EL (cell line): ENCODE measurements at places on chromosomes 2 and 18.

DNA sequence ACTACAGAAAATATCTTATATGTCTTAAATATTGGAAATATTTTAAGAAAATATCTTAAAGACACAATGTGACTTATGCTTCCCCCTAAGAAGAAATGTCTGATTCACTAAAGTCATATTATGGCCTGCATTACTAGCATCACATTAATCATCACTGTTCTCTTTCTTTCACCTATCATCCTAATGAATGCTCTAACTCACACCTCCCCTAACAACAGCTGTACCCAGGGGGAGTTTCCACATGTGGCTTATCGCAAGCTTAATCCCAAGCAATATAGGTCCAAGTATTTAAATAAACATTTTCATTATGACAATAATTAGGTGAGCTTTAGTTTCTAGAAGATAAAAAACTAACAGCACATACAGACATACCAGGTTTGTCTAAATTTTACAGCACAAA lies 39.6 kb downstream of the REV1 start:
- DNase-seq, result no peak

- no peak for DNase-seq
These were observed 86.2 kb upstream of the SPATS2L start for GRCh38 chr2:200220251-200220650.

GRCh38 chr2:234770031-234770506 lies 181.7 kb upstream of the SH3BP4 start:
- DNase-seq, result no peak

- DNase-seq, result no peak
These were observed 31.3 kb upstream of the PXDN start for GRCh38 chr2:1775511-1776035.

DNA sequence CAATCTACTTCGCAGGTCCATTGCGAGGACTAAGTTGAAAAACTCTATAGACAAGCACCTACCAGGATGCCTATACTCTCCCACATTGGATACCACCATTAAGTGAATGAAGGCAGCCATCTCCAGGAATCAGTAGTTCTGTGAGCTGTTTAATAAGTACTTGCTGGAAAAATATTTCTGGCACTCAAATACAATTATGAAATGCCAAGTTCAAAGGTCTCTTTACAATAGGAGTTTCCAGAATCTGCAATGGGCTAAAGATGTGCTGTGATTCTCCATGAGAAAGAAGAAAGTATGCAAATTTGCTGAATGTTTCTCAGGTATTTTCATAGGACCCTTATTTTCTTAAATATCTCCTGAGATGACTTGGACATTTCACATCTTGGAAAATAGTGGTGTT lies 103.0 kb downstream of the AP1S3 start:
- peak; percentile 9 for DNase-seq

GRCh38 chr2:143505542-143505941 lies 376.3 kb downstream of the ARHGAP15 start:
- peak; percentile 11 for DNase-seq

GRCh38 chr2:70554338-70554892 lies 789 bp upstream of the TGFA start:
- no peak for DNase-seq

DNA sequence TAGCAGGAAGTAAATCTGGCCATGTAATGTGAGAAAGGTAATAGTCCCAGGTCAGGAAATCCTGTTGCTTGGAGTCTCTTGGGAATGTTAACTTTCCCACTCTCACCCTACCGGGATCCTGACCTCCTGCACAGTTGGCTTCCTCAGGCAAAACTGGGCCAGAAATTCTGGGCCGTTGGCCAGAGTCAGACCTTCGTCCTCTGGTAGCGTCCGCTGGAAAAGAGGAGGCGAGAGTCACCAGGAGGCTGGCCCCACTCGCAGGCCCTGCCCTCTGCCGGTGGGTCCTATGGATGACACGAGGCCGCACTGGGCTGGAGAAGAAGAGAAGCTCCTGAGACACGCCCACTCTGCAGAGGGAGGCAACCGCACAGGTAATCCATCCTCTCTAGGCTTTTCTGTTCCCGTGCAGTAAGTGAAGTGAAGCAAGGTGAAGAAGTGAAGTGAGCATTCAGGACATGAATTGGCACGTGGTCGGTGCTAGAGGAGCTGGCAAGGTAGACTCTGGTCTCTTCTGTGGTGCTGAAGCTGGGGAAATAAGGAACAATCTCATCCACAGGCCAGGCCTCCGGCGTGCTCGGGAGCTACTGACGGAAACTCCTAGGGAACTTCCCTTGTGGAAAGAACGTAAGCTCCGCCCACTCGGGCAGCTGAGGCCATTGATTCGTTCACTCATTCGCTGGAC lies 182.7 kb upstream of the GLI2 start:
- DNase-seq, result peak; percentile 47

DNA sequence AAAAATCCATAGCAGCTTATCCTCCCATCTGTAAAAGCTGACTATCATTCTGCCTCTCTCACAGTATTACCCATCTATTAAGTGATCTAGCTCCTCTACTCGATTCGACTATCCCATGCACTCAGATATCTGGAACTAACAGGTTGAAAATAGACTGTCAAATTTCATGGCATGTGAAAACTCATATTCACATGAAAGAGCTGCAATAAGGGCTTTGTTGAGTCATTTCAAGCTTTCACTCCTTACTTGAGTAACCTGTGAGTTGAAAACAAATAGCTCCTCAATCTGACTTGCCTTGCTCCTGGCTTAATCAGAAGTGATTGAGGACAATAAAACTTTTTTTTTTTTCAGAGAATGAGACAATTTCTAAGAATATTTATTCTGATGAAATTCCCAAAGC lies 192.4 kb upstream of the ERBB4 start:
- no peak for DNase-seq

- DNase-seq, result no peak
These were observed 109.1 kb upstream of the OTOS start for GRCh38 chr2:240249423-240250149.

GRCh38 chr2:22798386-22798785 lies 586.6 kb upstream of the KLHL29 start:
- DNase-seq, result no peak

- DNase-seq, result peak; percentile 91
These were observed 16.6 kb downstream of the TSPYL6 start for GRCh38 chr2:54239427-54239826.

GRCh38 chr2:184597571-184597991 lies 748 bp upstream of the ZNF804A start:
- DNase-seq, result peak; percentile 35

DNA sequence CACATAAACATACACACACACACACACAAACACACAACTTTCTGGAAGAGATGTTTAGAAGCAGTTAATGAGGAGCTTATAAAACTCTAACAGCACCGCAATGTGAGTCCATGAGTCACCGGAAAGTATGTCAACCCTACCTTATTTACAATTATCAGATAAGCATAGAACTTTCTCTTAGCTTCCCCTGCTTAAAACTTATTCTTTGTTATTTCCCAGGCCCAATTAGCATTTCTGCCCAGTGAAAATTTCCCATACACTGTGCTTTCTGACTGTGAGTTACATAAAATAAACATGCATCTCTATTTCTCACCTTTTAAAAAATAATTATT lies 737.6 kb downstream of the LRP1B start:
- peak; percentile 14 for DNase-seq

GRCh38 chr2:24334245-24334633 lies 26.1 kb downstream of the ITSN2 start:
- no peak for DNase-seq

DNA sequence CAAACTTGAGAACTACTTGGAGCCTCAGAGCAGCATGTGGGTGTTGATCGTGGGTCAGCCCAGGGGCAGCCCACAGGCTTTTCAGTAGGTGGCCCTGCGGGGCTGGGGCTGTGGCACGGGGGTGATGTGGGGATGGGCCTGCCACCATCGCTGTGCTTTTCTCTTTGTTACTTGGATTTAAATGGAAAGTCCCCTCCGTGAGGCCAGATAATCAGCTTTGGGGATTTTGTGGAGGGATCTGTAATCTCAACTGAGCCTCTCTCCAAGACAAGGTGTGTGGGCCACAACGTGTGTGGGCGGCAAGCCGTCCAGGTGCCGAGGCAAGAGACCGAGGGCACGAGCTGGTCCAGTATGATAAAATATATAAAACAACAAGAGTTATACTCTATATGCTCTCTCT lies 16.7 kb downstream of the COLEC11 start:
- DNase-seq, result no peak

- peak; percentile 74 for DNase-seq
These were observed 81.5 kb upstream of the RMDN2 start for GRCh38 chr2:37843556-37843955.

- DNase-seq, result no peak
These were observed 1.4 kb upstream of the SIX2 start for GRCh38 chr2:45010702-45011012.

DNA sequence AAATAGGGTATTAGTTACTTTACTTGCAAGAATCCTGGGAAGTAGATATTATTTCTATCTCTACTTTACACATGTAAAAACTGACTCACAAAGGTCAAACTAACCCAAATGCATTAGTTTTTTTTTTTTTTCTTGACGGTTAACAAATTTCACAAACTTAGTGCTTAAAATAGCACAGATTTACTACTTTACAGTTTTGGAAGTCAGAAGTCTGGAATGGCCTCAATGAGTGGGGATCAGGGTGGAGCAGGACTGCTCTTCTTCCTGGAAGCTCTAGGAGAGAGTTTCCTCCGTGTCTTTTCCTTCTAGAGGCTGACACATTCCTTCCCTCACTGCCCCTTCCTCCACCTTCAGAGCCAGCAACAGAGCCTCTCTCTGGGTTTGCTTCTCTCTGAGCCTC lies 117.2 kb downstream of the COL6A3 start:
- peak; percentile 51 for DNase-seq
